Stimulated activated CD8-positive, alpha-beta memory T cell treated with anti-CD3 and anti-CD28 coated beads, Interleukin-4, amount 100 ng/mL, for 1 hour (primary cell): ENCODE measurements at places on chromosomes 13 and 19.

DNA sequence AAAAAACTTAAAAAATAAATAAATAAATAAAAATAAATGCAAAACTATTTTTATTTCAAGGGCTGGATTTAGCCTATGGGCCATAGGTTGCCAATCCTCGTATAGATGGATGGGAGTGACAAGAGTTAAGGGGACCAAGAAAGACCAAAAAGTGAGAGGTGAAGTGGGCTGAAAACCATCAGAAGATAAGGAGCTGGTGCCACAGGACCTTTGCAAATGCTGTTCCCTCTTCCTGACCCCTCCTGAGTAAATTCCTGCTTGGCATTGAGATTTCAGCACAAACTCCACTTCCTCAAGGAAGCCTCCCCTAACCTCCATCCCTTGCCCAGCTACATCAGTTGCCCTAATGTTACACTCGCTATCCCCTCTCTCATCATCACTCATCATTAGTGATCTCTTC, 11.0 kb downstream of the OR1I1 start:
- no peak for DNase-seq

DNA sequence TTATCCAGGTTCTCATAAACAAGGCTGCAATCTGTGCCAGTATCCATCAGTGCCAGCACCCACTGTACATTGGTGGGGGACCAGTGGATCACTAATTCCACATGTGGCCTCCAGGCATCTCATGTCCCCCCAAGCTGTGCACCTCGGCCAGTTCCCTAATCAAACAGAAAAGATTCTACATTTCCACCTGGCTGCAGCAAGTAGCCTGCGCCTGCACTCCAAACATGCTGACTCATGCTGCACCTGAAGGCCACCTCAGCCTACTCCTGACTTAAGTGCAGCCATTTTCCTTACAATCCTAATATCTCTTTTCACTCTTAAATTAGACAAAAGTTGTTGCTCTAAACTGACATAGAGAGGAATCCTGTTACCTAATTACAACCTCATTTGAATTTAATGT, 729.4 kb upstream of the MIR17HG start:
- no peak for DNase-seq

DNA sequence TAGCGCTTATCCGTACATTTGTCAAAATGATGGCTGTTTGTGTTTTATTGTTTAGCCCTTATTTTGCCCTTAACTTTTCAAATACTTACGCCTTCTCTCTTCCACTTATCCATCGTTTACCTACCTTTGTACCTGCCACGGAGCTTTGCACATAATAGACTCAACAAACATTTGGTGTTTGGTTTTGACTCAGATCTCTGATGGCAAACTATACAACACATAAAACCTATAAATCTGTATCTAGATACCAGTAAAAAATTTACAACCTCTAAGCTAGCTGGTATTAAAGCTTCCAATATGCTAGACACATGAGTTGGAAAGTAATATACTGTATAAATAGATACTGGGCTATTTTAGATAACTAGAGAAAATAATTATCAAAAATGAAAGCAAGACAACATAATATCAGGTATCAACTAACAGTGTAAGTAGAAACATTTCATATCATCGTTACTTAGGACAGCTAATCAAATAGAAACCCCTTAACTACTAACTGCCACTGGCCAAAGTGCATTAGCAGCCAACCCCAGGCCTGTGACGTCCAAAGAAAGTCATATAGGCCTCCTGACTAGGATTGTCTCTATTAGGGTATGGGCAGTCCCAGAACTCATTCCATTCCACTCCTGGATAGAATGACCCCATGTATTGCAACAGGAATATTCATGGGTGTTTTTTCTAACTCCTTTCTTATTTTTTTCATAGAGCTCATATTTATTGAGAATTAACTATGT, 53.8 kb downstream of the KCTD12 start:
- no peak for DNase-seq

DNA sequence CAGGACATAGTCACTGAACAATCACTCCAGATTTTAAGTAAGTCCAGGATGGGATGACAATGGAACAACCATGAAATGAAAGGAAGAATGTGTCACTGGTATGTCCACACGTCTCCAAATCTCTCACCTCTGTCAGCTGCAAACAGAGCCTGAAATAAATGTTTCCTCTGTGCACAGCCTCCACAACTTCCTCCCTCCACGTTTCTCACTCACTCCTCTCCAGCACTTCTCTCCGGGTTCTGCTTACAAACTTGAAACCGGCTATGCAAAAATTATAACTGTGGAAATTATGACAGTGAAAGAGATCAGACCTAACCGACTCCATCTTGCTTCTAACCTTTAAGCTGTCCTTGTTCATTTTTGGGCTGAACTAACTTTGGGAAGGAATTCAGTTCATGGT, 35.0 kb upstream of the ALOX5AP start:
- no peak for DNase-seq

DNA sequence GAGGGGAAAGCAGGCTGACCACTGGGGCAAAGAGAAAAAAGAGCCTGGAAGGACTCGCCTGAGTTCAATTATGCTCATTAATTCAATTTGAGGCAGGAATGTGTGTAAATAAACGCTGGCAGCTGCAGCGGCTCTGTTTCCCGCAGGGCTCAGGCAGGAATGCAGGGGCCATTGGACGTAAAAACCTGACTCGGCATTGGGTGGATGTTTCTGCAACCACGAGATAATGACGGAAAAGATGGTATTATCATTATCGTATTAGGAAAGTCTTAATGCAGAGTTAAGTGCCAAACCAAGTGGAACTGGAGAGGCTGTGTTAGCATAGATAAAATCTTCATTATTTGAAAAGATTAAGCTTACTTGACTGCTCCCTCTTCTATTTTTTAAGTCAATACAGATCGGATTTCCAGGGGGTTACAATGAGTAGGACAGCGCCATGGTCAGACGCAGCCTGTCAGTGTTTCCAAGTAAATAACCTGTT, 169.8 kb downstream of the SHISA2 start:
- DNase-seq = no peak

- no peak for DNase-seq
Observed at GRCh38 chr13:31072041-31072440, 89.7 kb downstream of the HSPH1 start.

GRCh38 chr19:49818649-49819370, 721 bp downstream of the MED25 start:
- DNase-seq = no peak

DNA sequence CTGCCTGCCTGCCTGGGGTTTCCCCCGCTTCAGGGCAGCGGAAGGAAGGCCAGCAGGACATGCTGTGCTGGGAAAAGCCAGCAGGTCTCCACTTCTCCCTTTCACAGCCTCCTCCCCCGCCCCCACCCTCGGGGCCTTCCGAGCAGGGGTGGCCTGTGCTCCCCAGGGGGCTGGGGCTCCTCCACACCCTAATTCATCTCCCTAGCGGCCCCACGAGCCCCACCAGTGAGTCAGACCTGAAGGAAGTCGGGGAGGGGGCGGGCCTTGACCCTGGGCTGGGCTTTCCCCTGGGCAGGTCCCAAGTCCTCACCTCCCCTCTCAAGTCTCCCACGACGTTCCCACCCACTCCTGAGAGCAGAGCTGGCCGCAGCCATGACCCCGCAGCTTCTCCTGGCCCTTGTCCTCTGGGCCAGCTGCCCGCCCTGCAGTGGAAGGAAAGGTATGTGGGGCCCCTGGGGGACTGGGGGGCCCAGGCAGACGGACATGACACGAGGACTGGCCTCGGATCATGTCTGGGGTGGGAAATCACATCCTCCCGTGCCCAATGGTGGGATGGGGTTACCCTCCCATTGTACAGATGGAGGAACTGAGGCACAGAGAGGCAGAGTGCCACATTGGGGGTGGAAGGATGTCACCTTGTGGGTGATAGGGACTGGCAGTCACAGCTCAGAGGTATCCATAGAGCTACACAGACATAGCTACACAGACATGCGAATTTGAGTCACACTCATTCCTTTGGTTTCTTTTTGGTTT, at the start of gene EBI3:
Gene EBI3, plus strand, starts transcription at position 345 of the 753 bp plus-strand sequence. Its CDS starts 28 bp downstream, at position 373.
- DNase-seq = no peak

DNA sequence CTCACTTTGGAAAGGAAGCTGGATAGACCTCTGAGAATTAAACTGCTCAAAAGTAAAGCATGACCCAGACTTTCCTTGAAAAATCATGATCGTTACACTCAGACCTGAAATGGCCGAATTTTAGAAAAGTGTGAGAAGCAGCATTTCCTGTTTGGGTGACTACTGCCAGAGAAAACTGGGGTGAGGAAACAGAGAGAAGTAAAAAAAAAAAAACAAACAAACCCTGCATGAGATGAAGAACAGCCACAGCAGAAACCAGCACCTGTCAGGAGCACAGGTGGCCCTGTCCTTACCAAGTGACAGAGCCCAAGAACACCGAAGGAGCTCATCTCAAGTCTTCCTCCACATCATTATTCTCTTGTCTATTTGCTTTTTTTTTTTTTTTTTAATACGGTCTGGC, 12.0 kb upstream of the ADPRHL1 start:
- no peak for DNase-seq

DNA sequence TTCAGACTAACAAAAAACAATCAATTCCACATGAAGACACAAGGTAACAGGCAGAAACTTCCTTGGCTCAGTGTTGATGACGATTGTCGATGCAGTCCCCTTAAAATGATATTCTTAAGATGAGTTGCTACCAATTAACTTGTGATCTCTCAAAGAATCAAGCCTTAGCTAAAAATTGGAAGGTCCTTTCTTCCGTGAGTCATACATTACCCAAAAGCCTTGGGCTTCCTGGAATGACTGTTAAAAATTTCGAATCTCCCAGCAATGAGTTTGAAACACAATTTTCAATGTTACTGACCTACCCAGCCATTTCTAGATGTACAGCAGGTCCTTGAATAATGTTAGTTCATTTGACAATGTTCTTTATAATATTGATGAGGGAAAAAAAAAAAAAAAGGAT, 28.0 kb upstream of the RB1 start:
- DNase-seq = no peak

DNA sequence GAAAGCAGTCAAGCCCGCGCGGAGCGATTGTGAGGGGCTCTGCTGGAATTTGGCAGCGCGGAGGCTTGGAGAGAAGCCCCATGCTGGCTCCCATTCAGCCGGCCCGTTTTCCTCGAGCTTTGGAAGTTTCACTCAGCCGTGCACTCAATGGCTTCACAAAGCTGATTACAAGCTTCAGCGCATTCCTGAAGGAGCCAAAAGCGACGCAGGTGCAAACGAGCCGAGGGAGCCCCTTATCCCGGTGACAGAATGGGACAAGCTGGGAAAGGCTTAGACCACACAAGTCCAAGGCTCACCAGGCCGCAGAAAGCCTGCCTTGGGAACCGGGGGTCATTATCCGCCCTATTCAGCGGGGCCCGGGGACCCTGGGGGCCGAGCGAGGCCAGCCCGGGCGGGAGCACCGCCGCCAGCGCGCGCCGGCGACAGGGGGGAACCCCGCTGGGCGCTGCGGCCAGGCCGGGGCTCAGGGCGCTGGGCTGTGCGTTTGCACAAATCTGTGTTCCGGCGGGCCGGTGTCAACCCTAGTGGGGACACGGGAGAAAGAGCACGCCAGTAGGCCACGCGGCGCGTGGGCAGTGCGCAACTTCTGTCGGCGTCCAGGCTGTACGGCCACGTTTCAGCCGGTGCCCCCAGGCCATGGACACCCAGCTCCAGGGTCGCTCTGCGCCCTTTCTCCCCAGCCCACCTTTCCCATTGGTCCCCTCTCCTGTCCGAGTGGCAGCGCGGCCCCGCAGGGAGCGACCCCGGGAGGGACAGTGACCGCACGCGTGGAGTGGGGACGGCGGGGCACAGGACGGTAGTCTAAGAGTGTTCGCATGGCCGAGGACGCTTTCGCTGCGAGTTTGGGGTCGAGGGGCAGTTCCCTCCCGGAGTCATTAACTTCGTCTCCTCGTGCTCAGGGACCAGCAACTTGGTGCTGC, 37.3 kb downstream of the SOX1 start:
- no peak for DNase-seq

GRCh38 chr19:3669947-3670795, 30.1 kb downstream of the PIP5K1C start:
- no peak for DNase-seq

DNA sequence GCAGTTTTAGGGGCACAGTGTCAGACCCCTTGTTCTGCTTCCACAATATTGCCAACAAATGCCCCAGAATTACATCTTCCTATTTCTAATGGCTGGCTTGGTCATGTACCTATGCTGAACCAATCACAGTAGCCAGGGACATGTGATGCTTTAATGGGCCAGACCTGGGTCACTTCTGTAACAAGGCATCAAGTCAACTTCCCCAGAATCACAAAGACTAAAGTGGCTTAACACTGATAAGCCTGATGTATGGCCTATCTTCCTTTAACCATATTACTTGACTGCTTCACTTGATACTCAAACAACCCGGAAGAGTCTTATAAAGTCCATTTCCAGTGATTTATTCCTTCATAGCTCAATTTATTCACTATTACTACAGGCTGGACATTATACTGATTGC, 19.6 kb downstream of the LNX2 start:
- no peak for DNase-seq

DNA sequence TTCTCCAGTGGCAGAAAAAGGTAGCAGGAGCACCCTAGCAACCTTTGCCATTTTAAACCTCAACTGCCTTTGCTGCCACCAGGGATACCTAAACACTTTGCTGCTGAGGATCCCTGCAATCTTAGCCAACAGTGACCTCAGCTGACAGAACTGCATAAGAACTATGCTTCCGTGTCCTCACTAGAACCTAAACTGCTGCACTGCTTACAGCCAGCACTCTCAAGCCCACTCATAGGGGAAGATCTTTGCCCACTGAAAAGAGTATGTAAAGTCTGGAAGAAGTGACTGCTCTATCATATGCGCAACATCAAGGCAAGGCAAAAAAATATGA, 270.0 kb upstream of the PCDH20 start:
- no peak for DNase-seq

GRCh38 chr13:82713687-82714405, 1168.4 kb downstream of the SLITRK1 start:
- no peak for DNase-seq

- DNase-seq = no peak
Observed at GRCh38 chr19:29547361-29547960, 21.7 kb downstream of the VSTM2B start.

- no peak for DNase-seq
Observed at GRCh38 chr13:31896427-31896826, 135.1 kb upstream of the FRY start.

- no peak for DNase-seq
Observed at GRCh38 chr13:73403355-73404120, 344.7 kb downstream of the KLF5 start.

DNA sequence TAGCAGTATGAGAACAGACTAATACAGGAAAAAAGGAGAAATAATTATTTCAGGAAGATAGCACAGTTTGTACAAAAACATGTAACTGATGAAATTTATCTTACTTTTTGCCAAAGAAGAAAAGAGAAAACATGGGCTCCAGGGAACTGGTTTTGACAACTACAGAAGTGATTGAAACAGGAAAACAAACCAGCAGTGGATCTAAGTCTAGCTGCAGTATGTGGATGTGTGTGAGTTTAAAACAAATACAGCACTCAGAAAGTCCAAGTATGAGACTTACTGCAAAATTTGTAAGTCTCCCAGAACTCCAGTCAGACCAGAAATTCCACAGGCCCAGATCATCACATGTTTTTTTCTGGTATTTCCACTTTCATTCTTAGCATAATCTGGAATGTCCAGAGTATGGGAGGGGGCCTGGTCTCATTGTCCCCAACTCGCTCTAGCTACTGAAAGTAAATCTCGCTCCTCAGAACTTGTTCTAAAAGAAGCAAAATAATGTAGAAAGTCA, 259.5 kb downstream of the NHLRC3 start:
- DNase-seq = no peak
